ENCODE measurements at places on chromosomes 7 and 10.

DNA sequence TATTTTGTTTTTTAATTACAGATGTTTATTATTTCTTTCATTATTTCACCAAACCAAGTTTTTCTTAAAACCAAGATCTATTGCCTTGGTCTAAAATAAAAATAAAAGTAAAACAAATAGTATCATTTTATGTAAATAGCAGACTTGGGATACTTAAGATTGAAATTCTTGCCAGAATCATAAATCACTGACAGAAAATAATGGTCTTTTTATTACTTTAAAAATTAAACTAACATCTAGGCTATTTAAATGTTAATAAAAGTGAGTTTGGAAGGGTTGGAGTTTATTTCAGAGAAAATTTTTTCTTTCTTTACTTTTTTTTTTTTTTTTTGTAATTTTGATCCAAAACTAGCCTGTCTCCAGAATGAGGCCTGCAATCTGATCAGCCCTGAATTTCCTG lies 568.0 kb upstream of the IGFBP3 start:
- no peak for DNase-seq

DNA sequence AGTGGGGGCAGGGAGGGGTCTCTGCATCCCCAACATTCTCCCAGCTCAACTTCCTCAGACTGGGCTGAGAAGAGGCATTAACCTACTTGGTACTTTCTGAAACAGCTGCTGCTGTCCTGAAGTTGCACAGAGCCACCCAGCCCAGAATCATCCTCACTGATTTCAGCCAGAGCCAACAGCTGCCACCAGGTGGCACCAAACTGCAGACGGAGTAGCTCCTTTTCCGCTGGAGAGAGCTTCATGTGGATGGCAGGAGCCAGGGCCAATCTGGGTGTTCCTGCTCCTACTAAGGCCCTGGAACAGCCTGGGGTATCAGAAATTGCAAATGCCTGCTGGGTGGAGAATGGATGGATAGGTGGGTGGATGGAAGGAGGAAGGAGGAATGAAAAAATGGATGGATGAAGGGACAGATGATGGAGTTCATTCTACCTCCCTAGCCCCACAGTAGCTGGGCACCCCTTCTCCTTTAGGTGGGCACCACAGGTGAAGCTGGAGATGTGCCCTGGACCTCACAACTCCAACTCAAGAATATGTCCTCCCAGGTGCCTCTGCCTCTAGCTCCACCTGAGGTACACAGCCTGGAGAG lies 11.8 kb upstream of the DRGX start:
- peak; percentile 77 for DNase-seq

DNA sequence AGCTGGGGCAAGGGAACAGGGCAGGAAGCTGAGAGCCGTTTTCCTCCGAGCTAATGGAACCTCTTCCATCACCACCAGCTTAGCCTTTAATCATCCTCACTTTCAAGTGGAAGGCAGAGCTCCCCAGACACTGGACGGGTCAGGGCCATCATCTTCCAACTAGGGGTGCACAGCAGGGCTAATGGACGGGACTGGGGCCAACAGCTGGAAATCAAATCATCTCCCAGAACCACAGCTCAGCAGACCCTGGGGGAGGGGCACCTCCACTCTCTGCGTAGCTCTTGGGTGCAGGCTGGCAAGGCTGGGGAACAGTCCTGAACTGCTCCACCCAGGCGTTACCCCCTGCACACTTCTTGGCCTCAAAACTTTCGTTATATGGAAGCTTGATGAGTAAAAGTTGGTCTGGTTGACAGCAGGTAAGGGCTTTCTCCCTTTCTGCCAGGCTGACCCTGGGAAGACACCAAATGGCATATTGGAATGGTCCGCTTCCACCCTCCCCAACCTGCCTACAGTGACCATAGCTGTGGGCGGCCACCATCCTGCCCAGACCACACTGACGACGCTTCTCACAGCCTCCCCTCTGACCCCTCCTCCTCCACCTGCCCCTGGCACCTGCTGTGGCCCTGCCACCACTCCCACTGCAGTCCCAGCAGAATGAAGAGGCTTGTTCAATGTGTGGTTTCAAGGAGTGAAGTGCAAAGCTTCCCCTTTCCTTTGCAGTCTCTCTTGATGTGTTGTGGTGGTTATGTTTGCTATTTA lies 51.7 kb upstream of the RET start:
- no peak for DNase-seq

DNA sequence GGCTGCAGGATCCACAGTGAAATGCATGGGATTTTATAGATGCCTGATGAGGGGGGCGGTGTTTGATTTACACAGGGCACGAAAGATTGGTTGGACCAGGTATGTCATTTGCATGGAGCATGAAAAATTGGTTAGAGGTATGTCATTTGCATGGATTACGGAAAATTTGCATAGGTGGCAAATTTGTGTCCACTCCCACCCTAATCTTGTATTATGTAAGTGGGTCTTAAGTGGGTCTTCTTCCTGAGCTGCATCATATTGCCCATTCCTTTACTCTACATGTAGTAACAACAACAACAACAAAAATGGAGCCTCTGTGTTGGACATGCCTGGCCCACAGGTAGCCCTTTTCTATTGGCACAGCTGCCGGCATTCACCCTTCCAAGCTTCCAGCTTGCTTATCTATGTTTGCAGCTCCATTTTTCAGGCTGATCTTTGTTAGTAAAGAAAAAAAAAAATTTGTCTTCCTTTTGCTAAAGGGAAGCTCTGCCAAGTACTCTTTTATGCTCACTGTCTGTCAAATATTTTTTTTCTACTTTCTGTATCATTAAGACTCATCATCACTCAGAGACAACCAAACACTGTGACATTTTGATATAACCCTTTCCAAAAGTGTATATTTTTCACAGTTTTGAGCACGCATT lies 10.3 kb upstream of the ZNF273 start:
- DNase-seq, result no peak

- no peak for DNase-seq
Measured at GRCh38 chr7:155971180-155971770, 159.0 kb upstream of the SHH start.

GRCh38 chr7:90412458-90413184 lies 9.4 kb downstream of the CLDN12 start:
- peak; percentile 42 for DNase-seq

DNA sequence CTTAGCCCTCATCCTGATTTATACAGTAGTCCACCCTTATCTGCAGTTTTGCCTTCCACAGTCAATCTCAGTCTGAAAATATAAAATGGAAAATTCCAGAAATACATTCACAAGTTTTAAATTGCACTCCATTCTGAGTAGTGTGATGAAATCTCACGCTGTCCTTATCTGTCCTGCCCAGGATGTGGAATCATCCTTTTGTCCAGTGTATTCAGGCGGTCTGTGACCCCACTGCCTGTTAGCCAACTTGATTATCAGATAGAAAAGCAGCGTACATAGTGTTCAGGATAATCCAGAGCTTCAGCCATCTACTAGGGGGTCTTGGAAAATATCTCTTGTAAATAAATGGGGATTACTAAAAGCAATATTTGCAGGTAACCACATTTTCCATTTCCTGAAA lies 146.3 kb downstream of the MALRD1 start:
- no peak for DNase-seq

Measured in ACHN (cell line).